ENCODE measurements at places on chromosomes 12 and 14. TPM values are rescaled to one million over a fixed set of nuclear protein-coding genes. Genes with fewer than 3 reads are reported as not detected.

Gene SLC38A4
- not detected for total RNA-seq

Gene ZDHHC22
- not detected for total RNA-seq

Gene PRICKLE1
- not detected for total RNA-seq

- ATAC-seq, result peak; percentile 39
Observed at GRCh38 chr14:102893452-102893851, 29.0 kb upstream of the AMN start.

DNA sequence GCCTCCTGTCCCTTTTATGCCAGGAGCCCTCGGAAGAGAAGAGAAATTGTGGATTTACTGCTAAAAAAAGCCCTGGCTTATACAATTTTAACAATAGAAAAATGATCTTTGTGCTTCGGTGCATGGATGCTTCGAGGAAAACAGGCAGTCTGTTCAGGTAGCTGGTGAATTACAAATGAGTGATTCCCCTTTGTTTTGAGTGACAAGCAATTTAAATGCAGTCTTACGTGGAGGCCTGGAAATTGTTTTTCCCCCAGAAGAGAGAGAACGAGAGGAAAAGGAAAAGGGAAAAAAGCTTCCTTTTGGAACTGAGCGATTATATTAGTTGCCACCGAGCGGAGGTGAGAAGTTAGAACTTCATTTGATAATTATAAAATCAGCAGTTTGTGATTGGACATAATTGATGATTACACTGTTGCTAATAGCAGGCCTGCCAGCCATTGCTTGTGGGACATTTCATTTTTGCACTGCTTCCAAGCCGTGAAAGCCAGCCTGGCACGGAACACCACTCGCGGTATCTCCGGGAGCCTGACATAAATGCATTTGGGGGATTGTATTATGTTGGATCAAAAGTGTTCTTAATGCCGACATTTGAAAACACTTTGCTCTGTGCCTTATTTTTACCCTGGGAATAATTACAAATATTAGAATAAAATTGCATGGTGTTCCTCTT, 117.7 kb downstream of the PHETA1 start:
- ATAC-seq, result no peak

GRCh38 chr12:51225234-51225633, 7.4 kb upstream of the POU6F1 start:
- no peak for ATAC-seq

DNA sequence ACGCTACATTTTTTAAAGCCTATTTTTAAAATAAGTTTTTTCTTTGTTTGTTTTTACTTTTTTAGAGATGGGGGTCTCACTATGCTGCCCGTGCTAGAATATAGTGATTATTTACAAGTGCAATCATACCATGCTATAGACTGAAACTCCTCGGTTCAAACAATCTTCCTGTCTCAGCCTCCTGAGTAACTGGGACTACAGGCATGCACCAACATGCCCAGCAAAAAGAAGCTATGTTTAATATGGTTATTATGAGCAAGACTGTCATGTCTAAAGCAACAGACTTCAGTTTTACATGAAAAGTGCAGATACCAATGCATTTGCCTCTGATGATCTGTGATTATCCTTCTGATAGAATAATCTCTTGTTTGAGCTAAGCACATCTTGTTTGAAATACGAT, 45.6 kb upstream of the SGPP1 start:
- no peak for ATAC-seq

GRCh38 chr14:76656592-76656991, 104.7 kb upstream of the VASH1 start:
- no peak for ATAC-seq

GRCh38 chr12:24881227-24881626, 67.7 kb downstream of the BCAT1 start:
- ATAC-seq, result no peak

GRCh38 chr12:28939427-28939826, 209.7 kb upstream of the FAR2 start:
- no peak for ATAC-seq

DNA sequence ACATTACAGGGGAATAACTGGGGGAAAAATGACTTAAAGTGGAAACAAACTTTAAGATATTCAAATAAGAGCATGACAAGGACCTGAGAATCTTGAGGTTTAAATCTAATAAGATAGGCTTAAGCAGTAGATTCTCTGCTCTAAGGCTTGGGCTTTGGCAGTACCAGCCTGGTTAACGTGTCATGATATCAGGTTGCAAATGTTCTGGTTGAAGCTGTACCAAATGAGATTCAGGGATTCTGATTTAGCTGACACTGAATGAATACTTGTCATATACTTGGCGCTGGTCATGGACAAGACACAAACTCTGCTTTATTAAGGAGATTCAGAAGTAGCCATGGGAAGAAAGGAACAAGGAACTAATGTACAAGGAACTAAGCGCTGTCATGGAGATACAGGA, 6.1 kb downstream of the TCP11L2 start:
- peak; percentile 10 for ATAC-seq

- peak; percentile 71 for ATAC-seq
Observed at GRCh38 chr14:77067632-77068516, 30.2 kb upstream of the CIPC start.

GRCh38 chr12:116236976-116237375, 40.5 kb downstream of the MED13L start:
- no peak for ATAC-seq

GRCh38 chr12:110619534-110619953, 5.6 kb downstream of the TCTN1 start:
- ATAC-seq, result peak; percentile 93

GRCh38 chr12:108853981-108854446, 3.4 kb downstream of the SSH1 start:
- ATAC-seq, result no peak

DNA sequence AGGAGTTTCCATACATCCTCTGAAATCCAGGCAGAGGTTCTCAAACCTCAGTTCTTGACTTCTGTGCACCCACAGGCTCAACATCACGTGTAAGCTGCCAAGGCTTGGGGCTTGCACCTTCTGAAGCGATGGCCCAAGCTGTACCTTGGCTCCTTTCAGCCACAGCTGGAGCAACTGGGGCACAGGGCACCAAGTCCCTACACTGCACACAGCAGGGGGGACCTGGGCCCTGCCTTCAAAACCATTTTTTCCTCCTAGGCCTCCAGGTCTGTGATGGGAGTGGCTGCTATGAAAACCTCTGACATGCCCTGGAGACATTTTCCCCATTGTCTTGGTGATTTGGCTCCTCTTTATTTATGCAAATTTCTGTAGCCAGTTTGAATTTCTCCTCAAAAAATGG, 10.6 kb downstream of the AREL1 start:
- no peak for ATAC-seq

Measured in activated T-helper 17 cell treated with anti-CD3 and anti-CD28 coated beads, Interleukin-2, amount 50 U/mL, for 72 hours (primary cell).